ENCODE measurements at places on chromosomes 7 and 10. TPM values are rescaled to one million over a fixed set of nuclear protein-coding genes. Genes with fewer than 3 reads are reported as not detected.

- no peak for DNase-seq
Measured at GRCh38 chr10:77479586-77479985, 158.0 kb downstream of the KCNMA1 start.

The RNF148 gene
- total RNA-seq, result 3.5 TPM

DNA sequence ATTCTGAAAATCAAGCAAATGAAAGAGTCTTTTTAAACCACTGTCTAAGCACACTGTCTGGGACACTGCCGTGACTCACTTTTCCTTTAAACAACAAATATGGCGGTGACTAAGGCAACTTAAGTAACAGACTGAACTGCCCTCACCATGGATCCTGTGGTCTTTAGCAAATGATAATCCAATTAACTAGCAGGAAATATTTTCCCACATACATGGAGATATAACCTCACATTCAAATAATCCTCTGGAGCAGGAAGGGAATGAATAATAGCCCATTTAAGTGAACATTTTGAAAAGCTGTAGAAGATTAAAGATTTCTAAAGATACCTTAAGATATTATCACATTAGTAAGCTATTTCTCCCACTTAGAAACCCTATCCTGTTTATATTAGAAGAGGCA, 40.3 kb upstream of the LRRC17 start:
- no peak for DNase-seq

- no peak for DNase-seq
Measured at GRCh38 chr10:72697716-72698115, 5.8 kb downstream of the MCU start.

DNA sequence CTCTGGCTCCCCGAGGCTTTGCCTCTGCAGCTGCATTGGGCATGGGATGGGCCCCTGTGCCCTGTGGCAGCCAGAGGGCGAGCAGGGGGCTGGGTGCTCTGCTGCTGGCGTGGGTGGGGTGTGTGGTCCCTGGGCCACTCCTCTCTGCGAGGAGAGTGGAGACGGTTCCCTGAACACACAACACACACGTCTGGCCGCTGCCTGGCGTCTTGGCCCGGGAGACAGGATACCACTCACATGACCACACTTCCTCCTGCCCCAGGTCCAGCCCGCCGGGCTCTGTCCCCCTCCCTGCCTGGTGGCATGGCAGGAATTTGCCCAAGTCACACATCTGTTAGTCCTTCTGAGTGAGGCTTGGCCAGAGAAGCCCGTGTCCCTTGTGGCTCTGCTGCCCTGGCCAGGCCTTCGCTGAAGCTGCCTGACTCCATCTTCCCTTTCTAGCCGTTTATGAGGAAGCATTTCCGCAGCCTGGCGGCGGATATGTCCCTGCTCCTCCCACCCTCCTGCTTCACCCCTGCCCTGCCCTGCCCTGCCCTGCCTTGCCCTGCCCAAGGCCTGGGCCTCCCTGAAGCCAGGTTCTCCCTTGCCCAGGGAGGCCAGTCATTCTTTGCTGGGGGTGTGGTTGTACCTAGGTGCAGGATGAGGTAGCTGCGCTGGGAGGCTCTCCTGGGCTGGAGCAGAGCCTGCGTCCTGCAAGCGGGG, 3.0 kb downstream of the BRI3 start:
- DNase-seq, result peak; percentile 81

The RNF32 gene
- total RNA-seq, result 1.4 TPM

The BLNK gene
- total RNA-seq, result 56.4 TPM
